AG04450 (cell line): ENCODE measurements at places on chromosomes 1 and 21.

GRCh38 chr1:15761366-15762128 lies 3.0 kb downstream of the FBLIM1 start:
- no peak for DNase-seq

DNA sequence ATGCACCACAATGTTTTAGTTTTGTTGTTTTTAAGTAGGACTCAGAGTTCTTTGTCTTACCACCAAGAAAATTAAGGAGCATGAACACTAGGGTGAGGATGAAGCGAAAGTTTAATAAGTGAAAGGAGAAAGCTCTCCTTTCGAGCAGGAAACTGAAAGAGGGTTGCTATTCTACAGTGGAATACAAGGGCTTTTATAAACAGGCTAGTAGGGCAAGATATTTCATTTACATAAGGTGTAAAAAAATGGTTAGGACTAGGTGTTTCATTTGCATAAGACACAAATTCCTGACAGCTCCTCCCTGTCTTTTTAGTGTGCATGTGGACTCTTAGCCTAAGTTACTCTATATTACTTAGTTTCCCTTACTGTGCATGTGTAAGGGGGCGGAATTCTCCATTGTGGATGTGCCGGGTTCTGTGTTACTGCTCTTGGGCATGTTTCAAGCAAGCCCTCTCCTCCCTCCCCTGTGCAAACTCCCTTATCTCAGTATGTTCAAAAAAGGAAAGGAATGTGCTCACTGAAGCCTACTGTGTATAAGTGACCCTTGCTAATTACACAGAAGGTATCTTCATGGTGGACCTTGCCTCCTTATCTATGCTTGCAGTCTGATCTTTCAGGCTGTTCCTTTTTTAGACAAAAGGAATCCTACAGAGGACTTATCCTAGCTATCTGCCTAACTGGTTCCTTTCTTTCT lies 7.3 kb downstream of the TSHB start:
- no peak for DNase-seq

DNA sequence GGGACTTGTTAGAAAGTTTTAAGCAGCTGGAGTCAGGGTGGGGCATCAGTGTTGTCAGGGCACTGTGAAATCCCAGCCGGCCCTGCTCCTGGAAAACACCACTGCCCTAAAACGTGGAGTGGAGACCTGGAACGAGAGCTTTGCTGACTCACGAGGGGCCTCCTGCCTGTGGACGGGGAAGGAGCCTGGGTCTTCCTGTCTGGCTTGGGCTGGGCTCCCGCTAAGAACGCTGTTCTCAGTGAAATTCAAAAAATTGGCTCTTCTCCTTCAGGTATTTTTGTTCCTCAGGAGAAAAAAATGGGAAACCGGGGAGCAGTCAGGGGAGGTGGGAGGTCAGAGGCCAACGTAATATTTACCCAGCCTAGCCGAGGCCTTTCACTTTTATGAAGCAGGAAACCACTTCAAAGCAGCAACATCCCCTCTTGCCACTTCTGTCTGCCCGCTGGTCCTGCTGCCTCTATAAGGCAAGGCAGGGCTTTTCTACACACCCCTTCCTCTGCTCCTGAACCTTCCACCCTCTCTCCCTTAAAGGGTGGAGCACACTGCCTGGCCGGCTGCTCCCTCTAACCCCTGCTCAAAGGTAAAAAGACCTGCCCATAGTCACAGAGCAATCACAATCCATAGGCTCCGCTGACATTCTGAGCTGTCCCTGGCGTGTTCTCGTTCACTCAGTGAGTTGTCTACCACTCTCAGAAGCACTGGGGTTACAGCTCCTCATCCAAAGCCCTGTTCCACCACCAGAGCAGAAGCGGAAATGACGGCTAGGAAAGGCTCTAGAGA lies 8.0 kb downstream of the PLXNA2 start:
- no peak for DNase-seq

DNA sequence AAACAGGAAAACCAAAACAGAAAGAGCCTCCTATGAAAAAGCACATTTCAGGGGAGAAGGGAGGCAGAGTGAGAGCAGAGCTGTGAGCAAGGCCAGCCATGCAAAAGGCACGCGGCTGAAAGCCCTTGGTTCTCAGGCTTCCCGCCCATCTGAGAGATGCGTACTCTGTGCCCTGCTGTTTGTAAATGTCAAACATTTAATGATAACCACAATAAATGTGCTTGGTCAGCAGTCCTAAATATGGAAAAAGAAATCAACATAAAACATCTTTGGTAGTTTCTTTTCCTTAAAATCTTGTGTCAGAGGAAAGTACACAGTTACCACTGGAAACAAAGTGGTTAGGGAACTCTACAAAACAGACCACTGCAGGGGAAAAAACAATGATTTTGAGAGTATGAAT lies 283.1 kb downstream of the DSCAM start:
- no peak for DNase-seq
